HT-29 (cell line): ENCODE measurements at places on chromosomes 4 and X.

DNA sequence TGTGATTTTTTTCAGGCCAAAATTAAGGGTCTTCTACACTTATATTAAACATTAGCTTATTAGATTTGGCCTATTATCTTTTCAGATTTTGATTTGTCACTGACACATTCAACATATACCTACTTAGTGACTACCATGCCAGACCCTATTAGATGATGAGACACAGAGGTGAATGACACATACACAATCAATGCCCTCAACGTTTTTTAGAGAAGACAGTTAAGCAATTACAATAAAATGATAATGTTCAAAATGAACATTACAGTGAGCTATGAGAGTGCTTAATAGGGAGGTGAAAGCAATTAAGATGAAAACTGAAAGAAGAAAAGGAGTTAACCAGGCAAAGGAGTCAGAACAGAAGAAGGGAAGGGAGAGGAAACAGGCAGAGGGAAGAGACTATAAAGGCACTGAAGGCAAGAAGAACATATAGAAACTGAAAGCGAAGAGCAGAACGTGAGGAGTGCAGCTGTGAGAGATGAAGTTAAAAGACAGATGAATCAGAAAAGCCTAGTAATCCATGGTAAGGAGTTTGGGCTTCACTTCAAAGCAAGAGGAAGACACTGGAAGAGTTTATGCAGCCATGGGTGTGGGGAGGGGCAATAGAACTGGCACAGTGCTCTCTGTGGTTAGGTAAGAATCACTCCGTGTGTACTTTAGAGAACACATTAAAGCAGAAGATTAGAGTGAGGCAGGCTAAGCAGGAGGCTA lies 119.0 kb downstream of the REELD1 start:
- DNase-seq = no peak

GRCh38 chr4:183286590-183287308 lies 33.3 kb downstream of the CLDN22 start:
- no peak for DNase-seq

DNA sequence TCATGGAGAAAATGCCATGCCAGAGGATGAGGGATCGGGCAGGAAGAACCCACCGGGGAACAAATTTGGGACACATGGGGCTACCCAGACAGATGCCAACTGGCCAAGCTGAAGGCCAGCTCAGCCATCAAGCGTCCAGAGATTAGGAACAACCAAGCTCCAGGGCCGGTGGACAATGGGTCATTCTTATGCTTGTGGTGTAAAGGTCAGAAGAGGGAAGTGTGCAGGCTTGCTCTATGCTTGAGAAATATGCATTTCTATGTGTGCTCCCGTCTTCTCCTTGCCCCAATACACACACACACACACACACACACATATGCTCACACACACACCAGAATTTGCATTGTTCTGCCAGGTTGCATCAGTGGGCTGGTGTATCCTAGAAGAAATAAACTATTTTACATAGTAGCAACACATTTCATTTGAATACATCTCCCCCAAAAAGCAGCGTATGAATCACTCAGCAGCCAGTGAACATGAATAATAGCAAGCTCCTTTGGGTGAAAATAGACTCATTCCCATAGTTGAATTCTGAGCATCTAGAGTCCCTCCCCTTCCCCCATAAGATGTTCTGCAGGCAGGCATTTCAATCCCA lies 201.9 kb upstream of the PPARGC1A start:
- no peak for DNase-seq

GRCh38 chr4:113588895-113589668 lies 172.5 kb downstream of the CAMK2D start:
- no peak for DNase-seq

- no peak for DNase-seq
Observed at GRCh38 chr4:139142980-139143379, 34.0 kb downstream of the ELF2 start.
